ENCODE measurements at places on chromosomes 16 and 17. TPM values are rescaled to one million over a fixed set of nuclear protein-coding genes. Genes with fewer than 3 reads are reported as not detected.

GRCh38 chr17:43418441-43419374, 19.9 kb downstream of the ARL4D start:
- peak; percentile 41 for DNase-seq

DNA sequence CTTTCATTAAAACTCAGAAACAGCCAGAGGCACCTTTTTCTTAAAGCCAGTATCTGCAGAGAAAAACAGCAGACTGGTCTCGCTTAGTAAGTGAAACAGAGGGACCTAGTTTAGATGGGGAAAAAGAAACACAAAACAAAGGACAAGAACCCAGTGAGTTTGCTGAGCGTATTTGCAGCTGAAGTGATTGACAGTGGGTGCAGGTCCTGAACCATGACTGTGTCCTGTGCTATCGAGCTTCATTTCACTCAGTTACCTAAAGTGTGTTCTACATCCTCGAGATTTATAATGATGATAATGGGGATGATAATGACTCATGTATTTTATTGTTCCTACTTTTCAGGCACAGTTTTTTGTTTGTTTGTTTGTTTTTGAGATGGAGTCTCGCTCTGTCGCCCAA, 31.7 kb upstream of the WFIKKN2 start:
- DNase-seq, result no peak

DNA sequence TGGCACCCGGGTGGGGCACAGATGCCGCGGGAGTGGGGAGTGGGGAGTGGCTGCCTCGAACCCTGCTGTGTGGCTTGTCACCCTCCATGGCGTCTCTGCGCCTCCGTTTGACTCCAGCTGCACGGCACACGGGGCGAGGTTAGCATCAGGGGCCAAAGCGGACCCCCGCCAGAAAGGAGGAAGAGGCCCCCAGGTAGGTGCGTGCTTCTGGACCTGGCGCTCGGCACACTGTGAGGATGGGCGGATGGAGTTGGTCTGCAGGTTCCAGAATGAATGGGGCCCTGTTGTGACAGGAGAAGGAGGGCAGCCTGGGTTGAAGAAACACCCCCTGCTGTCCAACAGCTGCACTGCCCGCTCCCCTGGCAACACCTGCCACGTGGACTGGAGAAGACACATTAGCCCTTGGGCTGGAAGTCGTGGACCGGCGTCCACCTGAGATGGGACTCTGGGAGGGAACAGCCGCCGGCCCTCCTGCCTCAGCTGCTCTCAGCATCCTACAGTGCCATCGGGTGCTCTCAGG, 9.4 kb upstream of the FASN start:
- DNase-seq, result no peak

GRCh38 chr17:6455321-6455705, 11.1 kb downstream of the PIMREG start:
- peak; percentile 33 for DNase-seq

DNA sequence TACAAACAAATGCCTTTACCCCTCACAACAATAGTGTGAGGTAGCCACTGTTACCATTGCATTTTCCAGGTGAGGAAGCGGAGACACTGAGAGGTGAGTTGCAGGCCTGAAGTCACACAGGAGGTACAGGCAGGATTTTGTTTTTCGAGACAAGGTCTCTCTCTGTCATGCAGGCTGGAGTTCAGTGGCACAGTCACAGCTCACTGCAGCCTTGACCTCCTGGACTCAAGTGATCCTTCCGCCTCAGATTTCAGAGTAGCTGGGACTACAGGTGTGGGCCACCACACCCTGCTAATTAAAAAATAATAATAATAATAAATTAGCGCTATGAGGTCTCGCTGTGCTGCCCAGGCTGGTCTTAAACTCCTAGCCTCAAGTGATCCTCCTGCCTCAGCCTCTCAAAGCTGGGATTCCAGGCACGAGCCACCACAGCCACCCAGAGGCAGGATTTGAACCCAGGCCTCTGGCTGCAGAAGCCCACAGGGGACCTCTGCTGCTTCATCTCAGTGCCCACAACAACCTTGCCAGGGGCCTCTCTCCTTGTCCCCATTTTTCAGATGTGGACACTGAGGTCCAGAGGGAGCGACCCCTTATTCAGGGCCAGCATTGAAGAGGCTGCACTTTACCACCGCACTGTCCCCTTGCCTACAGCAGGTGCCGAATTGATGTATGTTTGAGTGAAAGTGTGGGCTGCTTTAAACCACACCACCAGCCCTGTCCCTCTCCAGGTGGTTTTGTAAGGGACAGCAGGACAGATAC, 16.0 kb upstream of the CIBAR2 start:
- DNase-seq, result no peak

- no peak for DNase-seq
These were observed 427.1 kb downstream of the HAPSTR1 start for GRCh38 chr16:9518581-9518980.

GRCh38 chr16:89720813-89721545, at the start of the genes VPS9D1 and ZNF276:
Gene VPS9D1, minus strand, starts transcription at chr16:89720898. Its CDS starts 37 bp downstream, at chr16:89720861.
Gene ZNF276, plus strand, starts transcription at chr16:89721537. Its CDS starts 104 bp downstream, at chr16:89721641.
- peak; percentile 93 for DNase-seq

- no peak for DNase-seq
These were observed 100.6 kb downstream of the ENGASE start for GRCh38 chr17:79174905-79175856.

GRCh38 chr16:19315889-19316433, 30.4 kb downstream of the CLEC19A start:
- no peak for DNase-seq

DNA sequence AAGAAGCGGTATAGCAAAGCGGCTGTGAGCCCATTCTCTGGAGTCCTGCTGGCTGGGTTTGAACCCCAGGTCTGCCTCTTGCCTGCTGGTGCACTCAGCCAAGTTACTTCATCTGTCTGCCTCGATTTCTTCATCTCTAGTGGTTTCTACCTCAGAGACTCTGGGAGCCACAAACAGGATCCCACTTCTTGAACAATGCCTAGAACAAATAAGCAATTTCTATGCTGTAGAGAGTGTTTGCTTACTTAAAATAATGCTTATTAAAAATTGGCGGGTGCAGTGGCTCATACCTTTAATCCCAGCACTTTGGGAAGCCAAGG, 75.5 kb downstream of the CMIP start:
- DNase-seq, result no peak

- DNase-seq, result peak; percentile 66
These were observed 28.0 kb downstream of the MRM1 start for GRCh38 chr17:36629252-36629847.

DNA sequence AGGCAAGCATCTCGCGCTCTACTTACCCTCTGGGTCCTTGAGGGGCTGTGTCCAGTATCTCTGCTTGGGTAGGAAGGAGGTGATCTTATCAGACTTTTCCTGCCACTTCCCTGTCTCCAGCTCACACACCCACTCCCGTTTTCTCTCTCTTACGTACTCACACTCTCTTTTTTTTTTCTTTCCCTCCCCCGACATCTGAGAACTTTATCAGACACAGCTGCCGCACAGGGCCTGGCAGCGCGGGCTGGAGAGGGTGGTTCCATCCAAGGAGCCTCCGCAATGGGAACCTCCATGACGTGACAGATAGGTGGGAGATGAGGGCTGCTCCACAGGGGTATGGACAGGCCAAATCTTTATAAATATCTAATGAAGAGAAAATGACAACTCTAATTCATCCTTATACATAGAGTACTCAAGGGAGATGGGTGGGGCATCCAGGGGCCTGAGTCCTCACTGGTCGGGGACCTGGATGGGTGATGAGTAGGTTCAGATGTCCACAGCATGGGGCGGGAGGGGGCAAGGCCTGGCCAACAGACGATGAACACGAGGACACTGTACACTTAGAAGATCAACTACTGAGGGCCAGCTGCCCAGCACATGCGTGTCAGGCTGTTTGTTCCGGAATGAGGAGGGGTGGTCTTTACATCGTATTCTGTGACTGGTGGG, 23.3 kb downstream of the MINK1 start:
- no peak for DNase-seq

DNA sequence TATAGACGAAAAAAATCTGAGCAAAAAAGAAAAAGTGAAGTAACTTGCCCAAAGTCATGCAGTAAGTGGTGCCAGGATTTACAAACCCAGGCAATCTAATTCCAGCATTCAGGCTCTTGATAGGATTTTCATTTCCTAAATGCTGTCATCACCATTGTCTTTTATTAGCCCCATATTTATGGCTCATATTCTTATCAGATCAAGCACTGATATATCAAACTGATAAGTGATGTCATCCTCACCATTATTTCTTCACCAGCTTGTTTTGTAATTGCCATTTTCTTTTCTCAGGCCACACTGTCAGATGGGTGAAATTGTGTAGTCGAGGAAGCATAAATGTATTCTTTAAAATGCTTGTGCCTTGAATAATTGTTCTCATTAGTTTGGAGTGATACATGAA, 1.3 kb downstream of the RAD51C start:
- no peak for DNase-seq

- no peak for DNase-seq
These were observed 79.1 kb downstream of the TAOK1 start for GRCh38 chr17:29469276-29469675.

GRCh38 chr17:79478051-79478461, 132.8 kb downstream of the RBFOX3 start:
- DNase-seq, result no peak

GRCh38 chr16:11168386-11169051, 87.5 kb downstream of the SOCS1 start:
- DNase-seq, result no peak

DNA sequence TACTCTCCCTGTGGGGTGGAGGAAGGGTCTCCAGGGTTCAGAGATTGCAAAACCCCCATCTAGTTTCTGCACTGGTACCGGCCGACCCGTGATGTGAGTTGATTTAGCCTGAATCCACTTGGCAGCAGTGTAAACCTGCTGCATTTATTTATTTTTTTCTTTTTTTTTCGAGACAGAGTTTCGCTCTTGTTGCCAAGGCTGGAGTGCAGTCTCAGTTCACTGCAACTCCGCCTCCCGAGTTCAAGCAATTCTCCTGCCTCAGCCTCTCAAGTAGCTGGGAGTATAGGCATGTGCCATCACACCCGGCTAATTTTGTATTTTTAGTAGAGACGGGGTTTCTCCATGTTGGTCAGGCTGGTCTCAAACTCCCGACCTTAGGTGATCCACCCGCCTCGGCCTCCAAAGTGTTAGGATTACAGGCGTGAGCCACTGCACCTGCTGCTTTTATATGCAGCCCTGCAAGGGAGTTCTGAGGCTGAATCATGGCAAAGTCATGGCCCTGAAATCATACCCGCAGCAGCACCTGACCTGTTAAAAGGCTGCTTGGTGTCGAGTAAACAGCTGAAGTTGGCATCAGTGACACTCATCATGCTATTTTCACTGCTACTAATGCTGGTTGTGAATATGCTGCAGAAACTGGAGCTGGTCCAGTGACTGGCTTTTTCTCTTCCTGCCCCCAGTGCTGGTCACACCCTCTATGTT, 21.4 kb downstream of the DEXI start:
- no peak for DNase-seq

DNA sequence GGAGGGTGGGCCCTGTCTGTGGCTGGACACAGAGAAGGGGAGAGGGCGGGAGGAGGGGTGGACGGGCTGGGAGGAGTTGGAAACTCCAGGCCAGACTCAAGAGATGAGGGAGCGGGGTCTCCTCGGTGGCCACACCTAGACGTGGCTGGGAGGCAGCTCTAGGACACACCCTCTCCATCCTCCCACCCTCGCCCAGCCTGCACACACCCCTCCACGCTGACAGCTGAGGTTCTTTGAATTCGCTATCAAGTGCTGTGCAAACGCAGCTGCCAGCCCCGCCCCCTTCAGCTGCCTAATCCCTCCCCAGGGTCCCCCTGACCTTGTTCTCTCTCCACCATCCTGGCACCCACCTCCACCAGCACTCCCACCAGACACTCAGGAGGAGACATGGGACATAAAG, 48.7 kb downstream of the DNAH17 start:
- DNase-seq, result no peak

DNA sequence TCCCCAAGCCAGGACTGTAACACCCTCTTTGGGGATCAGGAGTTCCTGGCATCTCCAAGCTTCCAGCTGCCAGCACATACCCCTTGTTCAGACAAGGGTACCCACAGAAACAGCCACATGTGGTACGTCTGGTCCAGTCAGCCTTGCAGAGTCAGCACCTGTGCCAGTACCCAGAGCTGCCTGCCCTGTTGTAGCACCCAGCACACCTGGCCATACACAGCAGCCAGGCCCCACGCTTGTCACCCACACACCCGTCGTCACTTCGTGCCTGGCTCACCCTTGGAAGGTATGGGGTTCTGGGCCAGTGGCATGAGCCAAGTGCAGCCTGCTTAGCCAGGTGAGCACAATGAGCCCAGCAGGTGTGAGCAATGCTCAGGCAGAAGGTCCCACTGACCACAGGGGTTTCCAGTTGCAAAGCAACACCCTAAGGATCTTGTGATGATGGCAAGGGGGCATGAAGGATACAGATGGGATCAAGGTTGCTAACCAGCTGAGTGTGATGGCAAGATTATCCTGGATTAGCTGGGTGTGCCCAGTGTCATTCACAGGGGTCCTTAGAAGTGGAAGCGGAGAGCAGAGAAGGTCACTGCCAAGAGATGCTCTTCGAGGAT, 202.3 kb downstream of the CPPED1 start:
- no peak for DNase-seq

DNA sequence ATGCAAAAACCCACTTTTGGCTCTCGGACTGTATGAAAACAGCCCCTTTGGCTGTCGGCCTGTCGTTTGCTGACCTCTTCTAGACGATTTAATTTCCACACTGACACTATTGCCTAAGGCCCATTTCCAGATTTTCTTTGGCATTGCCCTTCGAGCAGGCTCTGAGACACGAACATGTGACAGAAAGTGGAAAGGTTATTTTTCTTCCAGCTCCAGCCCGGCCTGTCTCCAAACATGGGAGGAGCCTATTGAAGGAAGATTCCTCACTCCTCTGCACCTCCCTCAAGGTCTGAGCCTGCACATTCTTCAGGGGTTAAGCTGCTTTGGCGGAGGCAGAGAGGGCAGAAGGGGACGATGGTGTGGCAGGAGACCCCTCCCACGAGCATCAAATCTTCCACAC, 85.9 kb upstream of the FOXF1 start:
- no peak for DNase-seq

GRCh38 chr17:81148571-81148970, 16.7 kb upstream of the PVALEF start:
- DNase-seq, result no peak

DNA sequence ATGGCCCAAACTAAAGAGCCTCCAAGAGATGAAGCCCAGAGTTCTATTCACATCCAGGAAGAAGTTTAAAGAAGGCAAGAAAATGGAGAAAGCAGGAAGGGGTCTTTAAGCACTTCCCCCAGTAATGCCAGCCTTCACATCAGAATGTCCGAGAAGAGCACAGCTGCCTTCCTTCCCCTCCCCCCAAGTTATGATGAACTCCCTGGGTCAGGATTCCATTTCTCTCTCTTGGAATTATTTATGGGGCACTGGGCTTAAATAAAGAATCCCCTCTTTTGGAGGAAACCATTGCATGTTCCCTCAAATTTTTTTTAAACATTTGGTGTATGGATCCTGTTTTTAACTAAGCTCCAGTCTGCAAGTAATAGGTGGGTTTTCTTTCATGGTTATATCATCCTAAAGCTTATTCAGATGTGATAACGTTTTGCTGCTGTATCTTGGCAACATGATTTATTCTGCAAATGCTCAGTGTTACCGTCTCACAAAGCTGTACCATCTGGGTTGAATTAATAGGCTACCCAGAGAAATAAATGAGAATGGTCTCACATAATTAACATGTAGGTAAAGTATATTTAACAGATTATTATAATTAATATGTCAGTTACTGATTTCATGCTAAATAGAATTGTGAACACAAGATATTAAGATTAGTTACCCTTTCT, 160.9 kb upstream of the TOX3 start:
- DNase-seq, result no peak

The ZG16 gene
- not detected for total RNA-seq

The KRT25 gene
- not detected for total RNA-seq

The CTF1 gene
- total RNA-seq, result 20.8 TPM

The TMEM106A gene
- total RNA-seq, result 2.0 TPM

The TADA2A gene
- 13.2 TPM for total RNA-seq

The TEKT1 gene
- total RNA-seq, result not detected

The PRR14 gene
- 12.3 TPM for total RNA-seq

The SDK2 gene
- 4.0 TPM for total RNA-seq

The TCAP gene
- 3,533 TPM for total RNA-seq

Data from heart left ventricle (tissue), 16 donors.